ENCODE measurements at places on chromosomes 1 and 21. TPM values are rescaled to one million over a fixed set of nuclear protein-coding genes. Genes with fewer than 3 reads are reported as not detected.

DNA sequence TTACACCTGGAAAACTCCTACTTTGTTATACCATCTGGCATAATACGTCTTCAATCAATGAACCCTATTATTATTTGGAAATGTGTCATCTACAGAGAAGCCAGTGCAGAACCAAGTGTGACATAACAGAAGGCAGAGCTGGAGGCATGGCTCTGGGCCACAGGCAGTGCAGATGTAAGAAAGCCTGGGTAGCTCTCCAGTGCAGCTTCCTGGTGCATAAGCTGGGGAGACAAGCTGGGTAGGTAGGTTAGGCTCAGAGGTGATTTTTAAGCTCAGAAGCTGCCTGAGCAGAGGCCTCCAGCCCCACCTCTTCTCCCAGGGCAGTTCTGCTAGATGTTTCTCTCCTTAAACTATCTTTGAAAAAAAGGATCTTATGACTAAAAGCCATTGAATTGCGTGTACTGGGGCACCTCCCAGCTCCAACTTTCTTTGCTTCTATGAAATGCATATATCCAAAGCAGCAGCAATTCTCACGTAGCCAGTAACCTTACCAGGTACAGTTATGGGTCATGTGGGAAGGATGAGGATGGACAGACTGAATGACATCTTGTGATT is 30.7 kb downstream of the AKNAD1 start:
- DNase-seq: no peak

DNA sequence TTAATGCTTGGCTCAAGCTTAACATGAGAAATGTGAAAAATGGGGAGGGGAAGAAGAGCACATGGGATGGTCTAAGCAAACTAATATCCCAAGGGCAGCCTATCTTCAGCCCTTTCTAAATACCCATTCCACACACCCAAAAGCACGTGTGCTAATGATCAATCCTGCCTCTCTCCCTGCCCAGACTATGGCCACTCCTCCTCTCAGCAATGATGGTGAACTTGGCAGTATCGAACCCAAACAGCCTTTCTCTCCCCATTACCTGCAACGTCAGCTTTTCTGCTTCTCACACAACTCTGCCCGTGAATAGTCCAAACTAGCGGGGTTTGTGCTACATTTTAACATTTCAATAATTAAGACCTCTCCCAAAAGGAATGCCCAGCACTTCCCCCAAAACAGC is 41.6 kb downstream of the SSBP3 start:
- no peak for DNase-seq

- DNase-seq: no peak
These were observed 9.1 kb downstream of the TMEM9 start for GRCh38 chr1:201145132-201145531.

GRCh38 chr1:110494522-110495406 is 24.2 kb downstream of the KCNA10 start:
- no peak for DNase-seq

DNA sequence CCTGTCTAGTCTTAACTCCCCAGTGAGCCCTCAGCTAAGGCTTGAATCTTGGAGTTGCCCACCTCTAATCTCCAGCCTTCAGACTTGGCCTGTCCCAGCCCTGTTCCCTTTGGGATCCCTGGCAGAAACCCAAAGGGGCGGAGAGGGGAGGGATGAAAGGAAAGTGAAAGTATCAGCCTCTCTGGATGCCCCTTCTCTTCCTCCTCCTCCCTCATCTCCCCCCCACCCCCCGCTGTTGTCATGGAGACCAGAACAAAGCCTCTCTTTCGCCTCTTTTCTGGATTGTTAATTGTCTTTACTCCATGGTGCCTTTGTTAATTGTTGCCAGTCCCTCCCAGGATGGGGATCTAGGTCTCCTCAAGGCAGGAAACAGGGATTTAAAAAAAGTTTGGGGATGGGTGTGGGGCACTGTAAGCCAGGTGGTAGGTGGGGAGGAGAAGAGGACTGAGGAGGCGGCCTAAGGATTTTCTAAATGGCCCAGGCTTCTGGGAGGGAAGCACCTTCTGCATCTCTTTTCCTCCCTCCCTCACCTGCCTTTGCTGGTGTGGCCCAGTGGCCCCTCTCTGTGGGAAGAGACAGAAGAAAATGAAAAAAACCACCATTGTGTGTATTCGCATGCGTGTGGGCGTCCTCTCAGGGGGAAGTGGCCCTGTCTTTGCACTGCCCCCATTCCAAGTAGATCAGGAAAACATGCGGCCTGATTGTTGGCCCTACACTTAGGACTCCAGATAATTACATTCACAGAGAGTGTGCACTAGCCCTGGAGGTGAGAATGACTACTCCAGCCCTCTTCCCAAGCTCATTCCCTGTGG is 7.5 kb upstream of the SOX13 start:
- peak; percentile 19 for DNase-seq

DNA sequence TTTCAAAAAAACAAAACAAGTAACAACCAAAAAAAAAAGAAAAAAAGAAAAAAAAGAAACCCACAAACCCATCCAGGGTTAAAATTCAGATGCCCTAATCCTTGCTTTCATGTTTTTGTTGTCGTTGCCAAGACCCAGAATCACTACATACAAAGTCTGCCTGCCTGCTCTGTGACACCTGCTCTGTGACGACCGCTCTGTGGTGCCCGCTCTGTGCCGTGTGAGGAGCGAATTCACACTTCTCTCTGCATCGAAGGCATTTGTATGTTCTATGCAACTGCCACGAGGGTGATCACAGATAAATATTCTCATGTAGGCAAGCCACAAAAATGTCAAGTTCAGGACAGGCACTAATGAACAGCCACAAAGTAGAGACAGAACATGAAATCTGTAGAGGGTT is 178.6 kb downstream of the SLC45A1 start:
- no peak for DNase-seq

DNA sequence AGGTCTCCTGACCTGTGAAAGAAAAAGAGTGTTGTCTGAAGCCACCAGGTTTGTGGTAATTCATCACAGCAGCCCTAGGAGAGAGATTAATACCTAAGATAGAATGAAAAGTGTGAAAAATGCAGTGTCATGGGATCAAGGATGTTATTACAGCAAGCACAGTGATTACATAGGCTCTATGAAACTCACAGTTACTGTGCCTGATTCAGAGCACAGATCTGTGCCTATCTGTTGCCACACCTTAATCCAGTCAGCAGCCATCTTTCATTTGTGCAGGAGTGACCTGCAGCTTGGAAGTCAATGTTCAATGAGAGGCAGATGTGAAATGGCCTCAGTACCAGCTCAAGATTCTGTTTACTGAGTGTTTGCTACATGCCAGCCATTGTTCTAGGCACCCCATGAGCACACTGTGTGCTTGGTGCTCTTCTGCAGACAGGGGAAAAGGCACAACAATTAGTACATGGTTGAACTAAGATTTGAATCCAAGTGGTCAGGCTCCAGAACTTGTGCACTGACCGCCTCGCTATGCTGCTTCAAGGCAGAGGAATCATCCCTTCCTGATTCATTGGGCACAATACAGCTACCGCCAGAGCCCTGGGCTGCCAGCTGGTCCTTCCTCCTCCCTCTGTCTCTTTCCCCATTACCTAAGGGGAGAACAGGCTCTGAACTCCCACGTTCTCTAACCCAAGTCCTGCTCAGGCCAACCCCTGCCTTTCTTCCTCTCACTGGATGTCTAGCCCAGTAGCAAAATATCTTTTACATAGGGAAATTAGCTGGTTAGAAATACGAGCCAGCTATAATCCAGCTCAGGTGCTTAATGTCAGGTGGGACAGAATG is 56.3 kb upstream of the NEK2 start:
- no peak for DNase-seq

DNA sequence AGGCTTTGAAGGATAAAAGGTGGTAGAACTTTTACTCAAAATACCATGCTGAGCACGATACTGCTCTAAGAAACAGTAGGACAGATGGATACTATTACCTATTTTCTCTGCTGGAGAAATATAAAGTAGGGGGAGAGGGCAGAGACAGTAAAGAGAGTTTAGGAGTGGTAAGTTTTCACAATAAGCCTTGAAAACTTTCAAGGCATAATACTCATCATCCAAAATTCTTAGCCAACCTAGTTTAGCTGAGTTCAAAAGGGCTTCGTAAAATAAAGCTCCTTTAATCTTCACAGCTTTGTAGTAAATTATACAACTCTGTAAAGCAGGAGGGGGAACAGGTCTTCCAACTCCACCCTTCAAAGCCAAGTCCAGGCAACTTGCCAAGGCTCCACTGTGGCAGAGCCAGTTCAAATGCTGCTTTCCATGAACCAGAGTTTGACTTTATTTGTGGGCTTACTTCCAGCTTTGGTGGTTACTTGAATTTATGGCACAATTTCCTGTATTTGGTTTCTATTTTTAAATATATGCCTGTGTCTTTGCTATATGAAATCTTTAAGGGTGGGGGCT is 15.5 kb downstream of the TEX38 start:
- no peak for DNase-seq

GRCh38 chr1:218207194-218207593 is 77.9 kb upstream of the RRP15 start:
- no peak for DNase-seq

DNA sequence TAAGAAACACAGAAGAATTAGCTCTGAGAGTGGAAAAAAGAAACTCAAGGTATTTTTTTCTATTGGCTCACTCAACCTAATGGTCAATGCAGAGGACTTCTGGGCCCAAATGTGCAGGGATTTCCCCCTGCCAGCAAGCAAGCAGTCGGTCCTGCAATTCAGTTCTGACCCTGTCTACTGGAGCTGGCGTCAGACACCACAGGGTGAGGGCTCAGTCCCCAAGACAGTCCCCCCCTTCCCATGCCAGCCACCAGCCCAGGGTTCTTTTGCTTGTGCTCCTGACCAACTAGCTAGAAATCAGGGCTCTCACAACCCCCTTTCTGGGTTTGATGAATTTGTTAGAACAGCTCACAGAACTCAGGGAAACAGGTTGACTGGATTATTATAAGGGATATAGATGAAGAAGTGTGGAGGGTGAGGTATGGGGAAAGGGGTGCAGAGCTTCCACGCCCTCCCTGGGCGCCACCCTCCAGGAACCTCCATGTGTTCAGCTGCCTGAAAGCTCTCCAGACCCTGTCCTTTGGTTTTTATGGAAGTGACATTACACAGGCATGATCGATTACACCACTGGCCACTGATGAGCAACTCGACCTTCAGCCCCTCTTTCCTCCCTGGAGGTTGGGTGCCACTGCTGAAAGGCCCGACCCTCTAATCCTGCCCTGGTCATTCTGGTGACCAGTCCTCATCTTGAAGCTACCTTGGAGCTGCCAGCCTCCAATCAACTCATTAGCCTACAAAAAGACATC is 22.5 kb upstream of the PWP2 start:
- no peak for DNase-seq

GRCh38 chr1:242454262-242455051 is 70.0 kb downstream of the PLD5 start:
- peak; percentile 6 for DNase-seq

DNA sequence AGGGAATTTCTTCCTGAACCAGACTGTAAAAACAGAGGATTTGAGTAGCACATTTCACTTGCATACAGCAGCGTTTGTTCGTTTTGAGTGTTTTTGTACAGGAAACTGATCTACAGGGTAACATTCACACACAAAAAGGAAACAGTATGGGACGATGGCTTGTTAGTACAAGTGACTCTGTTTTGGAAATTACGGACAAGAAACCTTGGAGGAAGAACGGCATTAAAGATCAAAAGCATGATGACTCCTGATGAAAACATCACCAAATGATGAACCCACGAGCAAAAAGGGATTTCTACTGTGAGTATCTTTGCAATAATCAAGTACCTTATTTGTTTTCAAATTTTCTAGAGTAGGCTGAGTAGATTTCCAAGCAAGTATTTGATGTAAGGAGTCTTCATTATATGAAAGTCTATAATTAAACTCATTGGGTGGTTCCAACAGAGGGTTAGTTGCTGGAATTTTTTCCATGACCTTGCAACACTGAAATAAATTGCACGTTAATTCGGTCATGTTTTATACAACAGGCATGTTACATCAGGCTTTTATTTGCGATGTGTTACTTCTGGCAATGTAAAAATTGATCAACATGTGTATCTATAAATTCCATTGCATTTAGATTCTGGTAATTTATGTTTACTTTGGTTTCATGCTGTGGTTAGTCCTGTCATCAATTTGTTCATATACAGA is 76.7 kb upstream of the KCNK2 start:
- no peak for DNase-seq

DNA sequence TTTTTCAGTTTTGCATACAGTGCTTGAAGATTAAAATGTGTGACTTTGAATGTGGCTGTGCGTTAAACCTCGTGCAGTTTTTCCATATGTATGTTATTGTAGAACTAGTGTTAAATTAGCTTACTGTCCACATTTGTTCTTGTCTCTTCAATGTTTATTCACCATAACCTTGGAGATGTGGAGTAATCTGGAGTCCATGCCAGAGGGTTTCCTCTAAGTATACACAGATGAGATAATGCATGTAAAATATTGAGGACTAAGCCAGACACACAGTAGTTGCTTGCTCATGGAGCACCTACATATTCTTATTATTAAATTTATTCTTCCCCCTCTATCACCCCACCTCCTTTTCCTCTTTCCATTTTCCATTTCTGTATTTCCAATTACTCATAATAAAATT is 7.7 kb upstream of the GIPC2 start:
- DNase-seq: no peak

DNA sequence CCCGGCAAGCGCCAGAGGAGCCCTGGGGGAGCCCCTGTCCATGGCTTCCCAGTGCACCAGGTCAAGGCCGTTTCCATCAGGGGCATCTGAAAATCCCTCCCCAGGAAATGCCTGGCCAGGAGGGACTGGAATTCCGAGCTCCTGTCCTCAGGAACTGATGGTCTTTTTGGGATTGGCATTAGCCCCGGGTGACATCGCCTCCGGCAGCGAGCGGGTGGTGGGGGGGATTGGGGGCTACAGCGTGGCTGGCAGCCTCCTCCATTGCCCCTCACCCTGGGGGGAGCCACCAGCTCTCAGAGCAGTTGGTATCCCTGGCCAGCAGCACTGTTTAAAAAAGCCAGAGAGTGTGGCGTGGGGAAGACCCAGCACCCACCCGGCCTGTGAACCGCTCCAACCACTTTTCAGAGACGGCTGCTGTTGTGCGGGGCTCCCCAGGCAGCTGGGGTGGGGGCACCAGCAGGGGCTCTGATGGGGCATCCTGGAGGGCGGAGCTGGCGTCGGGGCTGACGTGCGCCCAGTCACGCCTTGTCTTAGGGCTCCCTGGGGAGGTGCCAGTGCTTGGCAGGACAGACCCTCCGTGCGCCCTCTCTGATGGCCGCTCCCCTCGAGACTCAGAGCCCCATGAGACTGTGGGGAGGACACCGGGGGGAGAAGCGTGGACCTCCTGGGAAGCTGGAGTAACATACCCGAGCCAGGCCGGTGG is 62.9 kb upstream of the TTC34 start:
- no peak for DNase-seq

The AUNIP gene
- total RNA-seq: not detected

The GJA8 gene
- not detected for total RNA-seq

The EPHA2 gene
- not detected for total RNA-seq

The F11R gene
- 16.8 TPM for total RNA-seq

The ARHGEF19 gene
- 4.3 TPM for total RNA-seq

The COL8A2 gene
- 0.08 TPM for total RNA-seq

The SH2D1B gene
- total RNA-seq: not detected
